ENCODE measurements at places on chromosomes 2 and 18.

DNA sequence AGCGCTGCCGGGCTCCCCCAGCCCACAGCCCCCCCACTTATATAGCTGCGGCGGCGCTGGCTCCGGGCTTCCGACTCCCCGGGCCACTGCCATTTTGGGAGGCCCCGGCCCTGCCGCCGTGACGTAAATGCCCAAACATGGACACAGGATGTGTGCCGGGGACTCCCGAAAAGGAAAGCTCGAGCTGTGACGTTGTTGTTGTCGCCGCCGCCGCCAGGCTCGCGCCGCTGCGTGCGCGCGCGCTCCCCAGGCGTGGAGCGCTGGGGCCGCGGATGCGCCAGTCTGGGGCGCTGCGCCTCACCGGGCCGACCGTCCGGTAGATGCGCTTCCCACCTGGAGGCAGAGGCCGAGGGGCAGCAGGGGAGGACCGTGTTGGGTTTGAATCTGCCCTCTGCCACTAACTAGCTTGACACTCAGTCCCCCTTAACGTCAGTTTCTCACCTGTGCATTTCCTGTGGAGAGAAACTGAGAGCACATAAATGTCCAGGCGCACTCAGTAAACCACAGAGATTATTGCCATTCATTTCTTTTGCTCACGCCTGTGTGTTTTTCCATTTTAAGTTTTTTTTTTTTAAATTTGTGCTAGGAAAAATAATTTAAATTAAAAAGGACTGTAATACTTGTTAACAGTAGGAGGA, at the start of gene EGR4:
Gene EGR4 (minus strand): TSS at position 15 of the 638 bp plus-strand sequence. CDS start 231 bp downstream, outside the sequence.
- peak; percentile 84 for DNase-seq

DNA sequence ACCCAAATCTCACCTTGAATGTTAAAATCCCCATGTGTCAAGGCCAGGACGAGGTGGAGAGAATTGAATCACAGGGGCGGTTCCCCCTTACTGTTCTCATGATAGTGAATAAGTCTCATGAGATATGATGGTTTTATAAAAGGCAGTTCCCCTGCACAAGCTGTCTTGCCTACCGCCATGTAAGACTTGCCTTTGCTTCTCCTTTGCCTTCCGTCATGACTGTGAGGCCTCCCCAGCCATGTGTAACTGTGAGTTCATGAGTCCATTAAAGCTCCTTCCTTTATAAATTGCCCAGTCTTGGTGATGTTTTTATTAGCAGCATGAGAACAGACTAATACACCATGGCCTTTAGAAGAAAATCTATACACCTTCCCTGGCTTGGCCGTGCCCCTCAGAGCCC, 7.4 kb upstream of the MBP start:
- no peak for DNase-seq

- DNase-seq: no peak
Measured at GRCh38 chr2:136638193-136638592, 127.2 kb upstream of the THSD7B start.

- no peak for DNase-seq
Measured at GRCh38 chr2:160651416-160652200, 158.0 kb upstream of the RBMS1 start.

GRCh38 chr2:233369897-233370685, 15.8 kb downstream of the DGKD start:
- DNase-seq: no peak

GRCh38 chr2:225100856-225101294, 58.6 kb upstream of the DOCK10 start:
- peak; percentile 85 for DNase-seq

Measured in H4 (cell line).